HepG2 (cell line): ENCODE measurements at places on chromosomes 5 and 9. TPM values are rescaled to one million over a fixed set of nuclear protein-coding genes. Genes with fewer than 3 reads are reported as not detected.

GRCh38 chr5:135159626-135160025 is 125.6 kb upstream of the PITX1 start:
- H3K36me3 ChIP-seq = no peaks in the 10 kb centered on the region
- no peak for DNase-seq
- peaks cover 64% of the 10 kb centered on the region for H3K4me1 ChIP-seq
- H3K27ac ChIP-seq = peak overlapping the region; percentile 50
- H3K4me3 ChIP-seq = no peak overlapping the region
- H3K27me3 ChIP-seq = no peaks in the 10 kb centered on the region

- peaks cover 25% of the 10 kb centered on the region for H3K4me1 ChIP-seq
- peak; percentile 11 for DNase-seq
- no peak overlapping the region for H3K27ac ChIP-seq
These were observed 173.8 kb downstream of the PCSK1 start for GRCh38 chr5:96259151-96259772.

DNA sequence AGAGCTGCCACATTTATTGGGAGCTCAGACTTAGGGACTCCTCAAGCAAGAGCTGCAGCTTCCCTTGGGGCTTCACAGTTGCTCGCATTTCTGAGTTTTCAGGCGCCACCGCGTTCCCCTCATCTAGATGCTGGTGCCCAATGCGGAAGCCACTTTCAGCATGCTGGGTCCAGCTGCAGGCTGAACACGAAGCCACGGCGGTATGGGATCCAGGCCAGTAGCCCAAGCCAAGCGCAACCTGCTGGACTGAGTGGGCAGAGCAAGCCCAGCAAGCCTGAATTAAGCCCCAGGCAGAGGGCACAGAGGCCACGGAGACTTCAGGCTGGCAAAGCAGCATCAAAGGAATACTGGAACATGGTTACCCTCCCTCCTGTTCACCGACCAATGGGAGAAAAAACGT is 391.5 kb downstream of the HTR1A start:
- no peaks in the 10 kb centered on the region for H3K4me1 ChIP-seq
- no peaks in the 10 kb centered on the region for H3K36me3 ChIP-seq
- no peak for DNase-seq
- no peaks in the 10 kb centered on the region for H3K27me3 ChIP-seq

DNA sequence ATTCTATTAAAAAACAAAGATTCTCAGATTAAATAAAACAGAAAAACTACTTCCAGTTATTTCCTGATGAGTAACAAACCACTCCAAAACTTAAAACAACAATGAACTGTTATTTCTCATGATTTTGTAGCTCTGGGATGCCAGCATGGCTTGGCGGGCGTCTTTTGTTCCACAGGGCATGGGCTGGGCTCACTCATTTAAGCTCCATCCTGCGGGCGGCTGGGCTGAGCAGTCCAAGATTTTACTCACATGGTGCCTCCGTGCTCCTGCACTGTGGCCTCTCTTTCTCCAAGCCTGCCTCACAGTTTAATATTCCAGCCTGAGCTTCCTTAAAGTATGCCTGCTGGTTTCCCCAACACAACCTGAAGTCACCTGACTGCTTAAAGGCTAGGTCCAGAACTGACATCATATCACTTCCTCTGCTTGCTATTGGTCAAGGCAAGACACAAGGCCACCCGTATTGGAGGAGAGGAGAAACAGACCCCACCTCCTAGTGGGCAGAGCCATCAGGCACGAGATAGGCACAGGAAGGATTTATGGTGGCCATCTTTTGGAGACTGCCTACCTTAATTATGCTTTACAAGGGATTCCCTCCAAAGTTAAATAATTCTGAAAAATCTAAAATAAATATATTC is 41.6 kb upstream of the ZBTB43 start:
- no peaks in the 10 kb centered on the region for H3K36me3 ChIP-seq
- H3K27me3 ChIP-seq = 0 out of 2 replicates have a peak, but pooled peaks cover 2% of the 10 kb centered on the region
- no peak for DNase-seq
- no peak overlapping the region for H3K4me3 ChIP-seq
- H3K27ac ChIP-seq = no peak overlapping the region

- no peak for DNase-seq
- no peak within 1 kb of the TSS for H3K27ac ChIP-seq
- H3K4me3 ChIP-seq = no peak within 1 kb of the TSS
- H3K27me3 ChIP-seq = peaks cover 36% of the 10 kb centered on the region
- H3K4me1 ChIP-seq = no peaks in the 10 kb centered on the region
These were observed at the start of gene ASTN2 for GRCh38 chr9:117414906-117415331. Gene ASTN2 (minus strand): TSS chr9:117415057. CDS start chr9:117414938, 119 bp downstream.

- H3K27me3 ChIP-seq = no peaks in the 10 kb centered on the region
- no peaks in the 10 kb centered on the region for H3K4me1 ChIP-seq
- H3K4me3 ChIP-seq = no peak overlapping the region
- DNase-seq = no peak
- no peaks in the 10 kb centered on the region for H3K36me3 ChIP-seq
- H3K27ac ChIP-seq = no peak overlapping the region
These were observed 264.8 kb downstream of the CETN3 start for GRCh38 chr5:90144625-90145327.

The ANP32B gene
- total RNA-seq = 22.1 and 67.0 TPM in 2 replicates

GRCh38 chr5:147346006-147346561 is 111.3 kb downstream of the STK32A start:
- no peak for DNase-seq
- H3K36me3 ChIP-seq = no peaks in the 10 kb centered on the region

The NUTM2G gene
- total RNA-seq = not detected in 2 replicates
